ENCODE measurements at places on chromosomes 2 and 18.

DNA sequence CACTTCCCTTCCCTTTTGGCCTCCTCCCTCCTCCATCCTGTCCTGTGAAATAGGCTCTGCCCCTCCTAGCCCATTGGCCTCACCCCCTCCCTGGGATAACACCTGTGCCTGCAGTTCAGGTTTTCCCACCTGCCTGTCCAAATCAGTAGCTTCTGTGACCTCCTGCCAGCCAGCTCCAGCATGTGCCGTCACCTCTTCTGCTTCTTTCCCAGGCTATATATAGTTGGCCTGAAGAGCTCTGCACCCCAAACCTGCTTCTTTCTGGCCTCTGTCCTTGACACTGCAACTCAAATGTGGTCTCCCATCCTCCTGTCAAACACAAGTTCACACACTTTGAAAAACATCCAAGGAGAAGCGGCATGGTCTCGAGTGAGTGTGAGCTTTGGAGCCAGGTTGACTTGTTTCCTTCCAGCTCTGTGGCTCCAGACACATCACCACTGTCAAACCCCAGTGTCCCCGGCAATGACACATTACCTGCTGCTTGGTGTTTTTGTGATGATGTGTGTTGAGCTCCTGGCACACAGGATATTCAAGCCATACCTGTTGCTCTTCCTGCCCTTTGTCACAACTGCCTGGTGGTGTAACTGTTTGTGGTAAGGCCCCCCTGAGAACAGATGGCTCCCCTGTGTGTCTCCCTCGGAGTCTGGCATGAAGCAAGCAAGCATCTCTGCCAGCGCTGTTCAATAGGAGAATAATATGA is 143.6 kb upstream of the DAPL1 start:
- no peak for DNase-seq

DNA sequence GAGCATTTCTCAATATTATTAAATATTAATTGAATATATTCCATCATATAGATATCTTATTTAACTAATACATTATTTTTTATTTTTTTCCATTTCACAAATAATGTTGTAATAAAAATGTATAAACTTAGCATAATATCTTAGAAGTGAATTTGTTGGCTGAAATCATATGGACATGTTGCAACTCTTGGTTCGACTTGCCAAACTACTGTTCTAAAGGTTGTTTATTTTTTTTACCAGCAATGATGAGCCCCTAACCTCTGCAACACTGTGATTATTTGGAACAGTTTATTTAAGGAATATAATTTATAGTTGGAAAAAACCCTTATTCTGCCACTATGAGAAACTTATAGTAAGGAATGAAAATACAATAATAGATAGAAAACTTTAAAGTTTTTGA is 8.8 kb upstream of the NAB1 start:
- DNase-seq, result no peak

GRCh38 chr2:44170311-44170717 is 1.6 kb downstream of the PPM1B start:
- DNase-seq, result peak; percentile 34

GRCh38 chr2:8574196-8575037 is 107.4 kb upstream of the ID2 start:
- DNase-seq, result no peak

- peak; percentile 95 for DNase-seq
Measured at GRCh38 chr2:37585295-37585908, 86.0 kb downstream of the CDC42EP3 start.

DNA sequence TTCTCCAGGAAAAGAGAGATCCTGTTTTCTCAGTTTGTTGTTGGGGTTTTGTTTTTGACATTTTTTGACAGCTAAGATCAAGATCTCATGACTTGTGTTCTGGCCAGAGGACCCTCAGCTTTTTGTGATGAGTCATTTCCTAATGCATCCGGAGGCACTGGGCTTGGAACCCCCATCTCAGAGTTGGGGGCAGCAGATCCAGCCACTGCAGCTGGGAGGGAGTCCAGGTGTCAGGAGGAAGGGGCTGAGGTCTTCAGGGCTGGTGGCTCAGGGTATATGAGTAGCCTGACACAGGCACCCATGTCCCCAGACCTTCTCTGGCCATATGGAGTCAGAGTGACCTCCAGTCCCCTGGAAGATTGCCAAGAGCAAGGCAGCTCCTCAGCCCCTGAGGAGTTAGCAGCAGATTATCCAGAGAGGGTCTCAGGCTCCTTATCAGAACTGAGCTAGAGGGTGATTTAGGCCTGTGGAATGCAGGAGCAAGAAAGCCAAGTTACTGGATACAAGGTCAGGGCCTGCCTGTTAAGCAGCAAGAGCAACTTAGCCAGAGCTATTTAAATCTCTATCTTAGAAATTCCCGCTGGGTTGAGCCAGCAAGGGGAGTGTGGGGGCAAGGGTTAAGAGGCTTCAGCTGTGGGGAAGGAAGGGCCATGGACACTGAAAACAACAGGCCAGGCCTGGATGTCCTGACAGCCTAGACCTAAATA is 62.4 kb downstream of the TANC1 start:
- DNase-seq, result peak; percentile 80

DNA sequence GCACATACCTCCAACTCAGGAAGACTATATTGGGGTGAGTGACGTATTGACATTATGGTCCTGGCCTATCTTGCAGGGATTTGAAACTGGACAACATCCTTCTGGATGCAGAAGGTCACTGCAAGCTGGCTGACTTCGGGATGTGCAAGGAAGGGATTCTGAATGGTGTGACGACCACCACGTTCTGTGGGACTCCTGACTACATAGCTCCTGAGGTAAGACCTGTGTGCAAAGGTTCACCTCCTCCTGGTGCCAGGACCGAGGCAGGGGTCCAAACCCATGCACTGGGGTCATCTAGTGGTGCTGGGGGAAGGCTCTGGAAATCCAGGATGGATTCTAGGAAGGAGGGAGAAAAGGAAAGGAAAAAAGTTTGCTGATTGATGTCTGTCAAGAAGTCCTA is 152.2 kb upstream of the EPAS1 start:
- DNase-seq, result no peak

DNA sequence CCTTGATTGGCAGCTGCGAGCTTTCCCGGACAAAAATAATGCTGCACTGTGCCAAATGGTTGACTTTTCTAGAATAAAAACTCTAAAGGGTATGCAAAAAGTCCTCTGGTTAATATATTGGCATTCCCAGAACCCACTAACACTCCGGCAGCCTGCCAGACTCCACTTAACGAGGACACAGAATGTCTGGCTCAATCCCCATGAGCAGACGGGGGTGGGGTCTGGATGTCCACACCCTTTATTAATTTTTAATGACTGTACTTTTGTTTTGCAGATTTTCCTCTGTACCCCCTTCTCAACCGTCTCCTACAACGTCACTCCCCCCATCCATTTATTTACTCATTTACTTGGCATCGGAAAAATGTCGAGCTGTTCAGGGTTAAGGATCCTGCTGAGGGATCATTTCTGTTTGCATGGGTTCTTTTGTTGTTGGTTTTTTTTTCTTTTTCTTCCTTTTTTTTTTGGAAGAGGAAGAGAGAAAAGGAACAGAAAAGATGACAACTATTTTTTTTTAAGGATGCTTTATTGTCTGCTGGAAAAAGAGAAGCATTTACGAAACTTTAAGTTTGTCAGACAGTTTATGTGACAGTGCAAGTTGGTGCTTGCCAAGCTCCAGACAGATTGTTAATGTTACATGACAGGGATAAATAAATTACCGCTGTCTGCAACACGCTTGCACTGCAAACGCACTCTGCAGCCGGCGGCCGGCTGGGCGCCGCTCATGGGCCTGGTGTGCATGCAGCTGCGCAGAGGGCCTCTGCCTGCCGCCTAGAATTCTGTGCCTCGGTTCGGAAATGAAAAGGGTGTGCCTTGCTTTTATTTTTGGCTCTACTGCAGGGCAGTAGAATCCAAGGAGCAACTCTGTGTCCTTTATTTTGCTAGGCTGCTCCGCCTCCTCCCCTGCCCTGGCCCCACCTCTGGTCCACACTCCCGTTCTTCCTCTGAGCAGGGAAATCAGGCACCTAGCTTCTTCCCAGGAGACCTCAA is 3.6 kb downstream of the LDLRAD4 start:
- DNase-seq, result no peak

All from LHCN-M2 (cell line).